ENCODE measurements at places on chromosomes 4 and X.

DNA sequence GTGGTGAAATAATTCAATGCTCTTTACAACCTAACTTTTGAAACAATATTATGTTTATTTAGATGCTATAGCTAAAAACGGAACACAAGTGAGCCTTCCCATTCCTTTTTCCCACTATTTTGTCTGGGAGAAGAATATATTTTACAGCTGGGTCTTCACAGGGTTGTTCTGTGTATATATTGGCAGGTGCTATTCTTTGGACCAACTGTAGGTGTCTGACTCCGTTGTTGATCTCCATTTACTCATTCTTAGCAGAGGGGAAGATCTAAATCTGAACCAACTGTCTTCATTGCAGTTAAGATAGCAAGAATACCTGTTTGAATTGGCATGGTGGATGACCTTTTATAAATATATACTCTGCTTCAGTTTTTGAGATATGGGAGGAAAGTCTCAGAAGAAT lies 257.4 kb downstream of the CFAP299 start:
- no peak for DNase-seq

GRCh38 chr4:100962698-100963097 lies 384.6 kb downstream of the PPP3CA start:
- DNase-seq = no peak

- DNase-seq = no peak
Measured at GRCh38 chr4:54213761-54214160, 15.3 kb upstream of the PDGFRA start.

DNA sequence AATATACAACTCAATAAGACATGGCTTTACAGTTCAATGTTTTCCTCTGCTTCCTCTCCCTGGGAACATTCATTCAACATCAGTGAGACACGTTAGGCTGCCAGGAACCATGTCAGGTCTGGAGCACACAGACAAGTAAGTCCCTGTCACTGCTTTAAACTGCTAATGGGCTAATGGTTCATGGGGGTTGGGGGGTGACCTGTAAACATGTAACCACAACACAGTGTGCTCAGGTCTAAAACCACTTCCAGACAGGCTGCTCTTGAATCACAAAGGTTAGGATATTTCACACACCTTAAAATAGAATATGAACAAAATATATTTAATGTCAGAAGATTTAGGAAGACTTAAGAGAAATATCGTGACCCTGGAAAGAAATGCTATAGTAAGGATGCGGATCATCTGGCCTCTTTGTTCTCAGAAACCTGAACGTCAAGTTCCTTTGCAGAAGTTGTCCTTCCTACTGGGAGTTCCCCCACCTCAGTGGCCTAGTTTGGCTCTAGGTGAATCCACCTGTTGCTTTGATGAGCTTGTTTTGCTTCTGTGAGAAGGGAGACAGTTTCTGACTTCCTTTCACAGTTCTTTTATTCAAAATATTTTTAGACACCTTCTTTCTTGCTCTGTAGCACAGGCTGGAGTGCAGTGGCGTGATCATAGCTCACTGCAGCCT lies 359.9 kb downstream of the UNC5C start:
- peak; percentile 24 for DNase-seq

GRCh38 chr4:151169223-151169622 lies 69.8 kb downstream of the RPS3A start:
- no peak for DNase-seq

DNA sequence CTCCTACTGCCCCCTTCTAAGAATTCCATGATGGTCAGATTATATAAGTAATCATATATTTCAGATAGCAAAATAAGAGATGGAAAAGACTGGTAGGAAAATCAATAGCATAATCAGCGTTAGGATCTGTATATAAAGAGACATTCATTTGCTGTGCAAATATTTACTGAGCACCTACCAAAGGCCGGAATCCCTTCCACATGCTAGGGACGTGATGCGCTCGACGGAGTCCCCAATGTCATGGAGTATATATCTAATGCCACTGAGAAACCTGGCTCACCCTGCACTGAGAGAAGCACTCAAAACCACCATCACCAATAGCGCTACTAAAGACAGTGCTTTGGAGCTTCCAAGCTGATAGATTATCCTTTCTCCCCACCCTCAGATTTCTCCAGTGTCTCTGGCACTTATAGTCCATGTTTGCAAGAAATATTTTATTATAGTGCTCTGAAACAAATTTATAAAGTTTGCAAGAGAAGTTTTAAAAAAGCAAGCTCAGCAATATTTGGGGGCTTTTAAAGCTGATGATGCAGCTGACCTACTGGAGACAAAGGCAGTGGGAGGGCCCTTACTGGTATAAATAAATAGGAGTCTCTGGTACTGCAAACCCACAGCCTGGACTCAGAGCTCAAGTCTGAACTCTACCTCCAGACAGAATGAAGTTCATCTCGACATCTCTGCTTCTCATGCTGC lies at the start of gene CXCL13:
TSS of gene CXCL13 (plus strand) at position 611 of the 693 bp plus-strand sequence. CDS start at position 657, 46 bp downstream.
- no peak for DNase-seq

- DNase-seq = no peak
Measured at GRCh38 chr4:3775005-3775404, 8.8 kb downstream of the ADRA2C start.

DNA sequence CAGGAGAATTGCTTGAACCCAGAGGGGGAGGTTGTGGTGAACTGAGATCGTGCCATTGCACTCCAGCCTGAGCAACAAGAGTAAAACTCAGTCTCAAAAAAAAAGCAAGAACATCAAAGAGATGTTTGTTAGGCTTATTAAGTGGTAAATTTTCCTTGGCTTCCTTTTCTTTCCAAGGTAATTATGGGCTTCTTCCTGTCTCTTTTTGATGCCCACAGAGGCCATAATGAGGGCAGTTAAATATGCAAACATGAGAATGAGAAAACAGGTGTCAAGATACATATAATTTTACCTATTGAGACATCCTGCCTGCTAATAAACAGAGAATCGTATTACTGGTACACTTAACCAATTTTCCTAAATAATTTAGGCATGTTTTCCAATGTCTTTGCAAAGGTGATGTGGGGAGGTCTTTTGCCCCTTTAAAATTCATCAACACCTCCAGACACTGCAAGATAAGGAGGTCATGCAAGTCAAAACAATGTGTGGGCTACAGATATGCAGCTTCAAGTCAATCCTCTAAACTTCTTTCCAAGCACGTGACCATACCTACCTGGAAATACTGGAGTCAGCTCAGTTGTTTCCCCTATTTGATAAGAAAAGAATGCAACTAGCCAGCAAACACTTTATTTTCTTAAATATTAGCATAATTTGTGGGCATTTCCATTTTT lies 2.7 kb downstream of the SLC39A8 start:
- DNase-seq = no peak

DNA sequence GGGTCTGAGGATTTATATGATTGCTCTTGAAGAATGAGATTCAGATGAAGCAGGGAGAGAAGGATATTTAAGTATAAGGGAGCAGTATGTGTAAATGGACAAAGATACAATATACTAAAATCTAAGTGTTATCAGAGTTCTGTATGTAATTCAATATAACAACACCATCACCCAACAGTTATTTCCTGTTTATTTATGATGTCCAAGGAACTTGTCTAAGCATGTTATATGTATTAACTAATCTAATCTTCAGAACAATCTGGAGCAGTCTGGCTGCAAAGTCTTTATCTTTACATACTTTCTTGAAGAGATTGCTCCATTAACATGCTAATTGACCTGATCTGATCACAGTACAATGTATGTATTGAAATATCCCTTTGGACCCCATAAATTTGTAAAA lies 203.8 kb upstream of the WDFY3 start:
- DNase-seq = no peak

- DNase-seq = no peak
Measured at GRCh38 chr4:48436318-48436717, 46.8 kb upstream of the SLC10A4 start.

DNA sequence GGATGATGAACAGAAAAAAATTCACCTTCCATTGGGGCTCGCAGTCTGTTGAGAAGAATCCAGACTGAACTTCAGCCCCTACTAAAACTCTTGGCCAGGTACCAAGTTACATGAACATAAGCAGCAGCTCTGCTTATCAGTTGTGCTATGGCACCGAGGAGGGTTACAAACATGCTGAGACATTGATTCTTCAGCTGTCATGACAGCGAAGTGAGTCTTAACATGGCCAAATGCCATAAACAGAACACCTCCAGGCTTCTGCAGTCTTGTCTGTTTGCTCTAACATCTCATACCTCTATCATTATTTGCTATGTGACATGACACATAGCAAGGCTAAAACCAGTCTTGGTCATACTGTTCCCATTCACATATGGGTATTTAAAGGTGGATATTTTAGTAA lies 521.5 kb downstream of the GRID2 start:
- no peak for DNase-seq

GRCh38 chr4:836750-837301 lies 10.9 kb upstream of the CPLX1 start:
- no peak for DNase-seq

GRCh38 chr4:98546910-98547594 lies 111.4 kb downstream of the TSPAN5 start:
- DNase-seq = no peak

Measured in endodermal cell (in vitro differentiated cells).